ENCODE measurements at places on chromosomes 16 and 17. TPM values are rescaled to one million over a fixed set of nuclear protein-coding genes. Genes with fewer than 3 reads are reported as not detected.

The TIGD7 gene
- 5.4 TPM for total RNA-seq

The DLX3 gene
- total RNA-seq = not detected

The PROCA1 gene
- 2.3 TPM for total RNA-seq

The ACSM2A gene
- total RNA-seq = not detected

The CES5A gene
- total RNA-seq = not detected

The NACA2 gene
- total RNA-seq = not detected

The SCGB1C2 gene
- total RNA-seq = not detected

The TNFRSF13B gene
- total RNA-seq = not detected

The C16orf96 gene
- 0.23 TPM for total RNA-seq

The IL17C gene
- not detected for total RNA-seq

The PRSS33 gene
- not detected for total RNA-seq

DNA sequence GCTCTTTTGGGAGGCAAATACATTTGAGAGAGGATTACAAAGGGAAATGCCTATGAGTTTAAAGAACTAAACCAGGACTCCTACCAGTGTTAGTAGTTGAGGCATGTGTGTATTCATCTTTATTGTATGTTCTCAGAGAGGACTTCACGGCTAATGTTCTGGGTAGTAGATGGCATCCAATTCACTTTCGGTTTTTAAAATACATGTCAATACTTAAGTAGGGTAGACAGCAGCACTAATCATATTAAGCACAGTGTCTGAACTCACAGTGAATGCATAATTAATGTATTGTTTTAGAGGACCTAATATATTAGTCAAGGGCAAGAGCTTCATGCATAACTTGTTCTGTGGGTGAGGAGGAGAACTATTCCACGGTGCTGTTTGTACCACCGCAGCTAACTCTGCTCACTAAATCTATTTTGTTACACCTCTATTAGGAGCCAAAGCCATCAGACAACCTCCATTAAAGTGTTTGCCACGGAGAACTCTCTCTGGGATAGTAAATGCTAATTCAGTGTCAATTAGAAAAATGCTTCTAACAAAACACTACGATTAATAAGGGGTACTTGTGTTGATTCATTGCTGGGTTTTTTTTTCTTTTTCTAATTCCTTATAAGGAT is 56.3 kb downstream of the COX10 start:
- no peak for DNase-seq
- H3K4me3 ChIP-seq = no peak overlapping the region
- H3K27ac ChIP-seq = no peak overlapping the region

DNA sequence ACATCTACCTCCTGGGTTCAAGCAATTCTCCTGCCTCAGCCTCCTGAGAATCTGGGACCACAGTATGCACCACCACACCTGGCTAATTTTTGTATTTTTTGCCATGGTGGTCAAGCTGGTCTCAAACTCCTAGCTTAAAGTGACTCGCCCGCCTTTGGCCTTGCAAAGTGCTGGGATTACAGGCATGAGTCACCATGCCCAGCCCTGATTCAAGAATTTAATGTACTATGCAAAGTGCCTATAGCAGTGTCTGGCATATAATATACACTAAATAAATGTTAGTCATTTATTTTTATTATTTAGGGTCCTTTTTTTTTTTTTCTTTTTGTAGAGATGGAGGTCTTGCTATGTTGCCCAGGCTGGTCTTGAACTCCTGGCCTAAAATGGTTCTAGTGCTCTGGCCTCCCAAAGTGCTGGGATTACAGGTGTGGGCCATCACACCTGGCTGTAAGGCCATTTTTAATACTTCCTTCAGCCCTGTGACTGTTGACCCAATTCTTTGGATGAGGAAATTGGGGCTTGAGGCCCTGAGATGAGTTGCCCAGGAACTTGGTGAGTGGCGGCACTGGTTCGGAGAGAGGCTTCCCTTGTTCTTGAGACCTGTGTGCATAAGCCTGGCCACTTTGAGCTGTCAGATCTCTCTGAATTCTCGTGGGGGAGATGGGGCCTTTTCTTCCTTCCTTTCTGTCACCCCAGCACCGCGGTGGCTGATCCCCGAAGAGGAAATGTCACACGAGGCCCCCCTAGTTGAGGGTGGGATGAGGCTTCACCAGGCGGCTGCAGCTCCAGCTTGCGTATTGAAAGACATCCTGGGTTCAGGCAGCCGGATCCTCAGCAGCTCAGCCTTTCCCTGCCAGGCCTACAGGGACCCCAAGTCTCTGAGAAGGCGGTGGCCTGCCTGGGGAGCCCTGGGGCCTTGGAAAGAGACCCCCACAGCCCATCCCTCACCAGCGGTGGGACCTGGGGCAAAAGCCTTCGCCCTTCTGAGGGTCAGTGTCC is 38.7 kb downstream of the LAT start:
- H3K27me3 ChIP-seq = no peaks in the 10 kb centered on the region
- H3K4me1 ChIP-seq = peaks cover 4% of the 10 kb centered on the region
- no peak for DNase-seq
- no peaks in the 10 kb centered on the region for H3K36me3 ChIP-seq
- no peak overlapping the region for H3K27ac ChIP-seq

DNA sequence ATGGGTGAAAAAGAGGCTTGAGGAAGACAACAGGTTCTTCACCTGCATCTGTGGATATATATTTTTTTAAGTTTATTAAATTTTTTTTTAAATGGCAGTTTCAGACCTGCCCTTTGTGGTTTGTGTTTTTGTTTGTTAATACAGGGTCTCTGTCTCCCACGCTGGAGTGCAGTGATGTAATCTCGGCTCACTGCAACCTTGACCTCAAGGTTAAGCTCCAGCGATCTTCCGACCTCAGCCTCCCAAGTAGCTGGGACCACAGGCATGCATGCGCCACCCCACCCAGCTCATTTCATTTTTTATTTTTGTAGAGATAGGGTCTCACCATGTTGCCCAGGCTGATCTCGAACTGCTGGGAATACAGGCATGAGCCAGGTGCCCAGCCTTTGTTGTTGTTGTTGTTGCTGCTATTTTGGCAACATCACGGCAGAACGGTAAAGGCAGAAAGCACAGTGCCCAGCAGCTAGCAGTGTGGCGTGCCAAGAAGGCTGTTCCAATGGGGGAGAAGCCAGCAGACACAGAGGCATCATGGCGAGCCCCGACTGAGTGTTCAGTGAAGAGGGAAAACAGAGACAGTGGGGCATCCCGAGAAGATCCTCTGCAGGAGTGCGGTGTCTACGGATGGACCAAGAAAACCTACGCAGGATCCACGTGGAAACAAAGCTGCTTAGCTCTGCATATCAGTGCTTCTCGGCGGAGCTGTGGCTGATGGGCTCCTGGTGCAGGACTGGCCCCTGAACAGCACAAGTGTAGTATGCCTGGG is 19.6 kb downstream of the TMC6 start:
- H3K36me3 ChIP-seq = peaks cover 5% of the 10 kb centered on the region
- no peaks in the 10 kb centered on the region for H3K27me3 ChIP-seq
- H3K27ac ChIP-seq = no peak overlapping the region

- peaks cover 17% of the 10 kb centered on the region for H3K4me1 ChIP-seq
- no peak overlapping the region for H3K4me3 ChIP-seq
- H3K27me3 ChIP-seq = no peaks in the 10 kb centered on the region
- no peaks in the 10 kb centered on the region for H3K36me3 ChIP-seq
- H3K27ac ChIP-seq = no peak overlapping the region
- DNase-seq = no peak
These were observed 106.4 kb downstream of the PARN start for GRCh38 chr16:14523632-14524031.

GRCh38 chr16:25575363-25575762 is 116.4 kb upstream of the HS3ST4 start:
- H3K27me3 ChIP-seq = no peaks in the 10 kb centered on the region
- DNase-seq = no peak
- no peaks in the 10 kb centered on the region for H3K4me1 ChIP-seq
- no peak overlapping the region for H3K27ac ChIP-seq

- no peak for DNase-seq
- peaks cover 4% of the 10 kb centered on the region for H3K4me1 ChIP-seq
- no peaks in the 10 kb centered on the region for H3K27me3 ChIP-seq
- no peak overlapping the region for H3K27ac ChIP-seq
- H3K4me3 ChIP-seq = no peak overlapping the region
- H3K36me3 ChIP-seq = no peaks in the 10 kb centered on the region
These were observed 3.6 kb upstream of the PHF12 start for GRCh38 chr17:28954886-28955285.

GRCh38 chr17:76208120-76208519 is 32.2 kb downstream of the RNF157 start:
- no peak for DNase-seq
- H3K27ac ChIP-seq = no peak overlapping the region
- H3K36me3 ChIP-seq = no peaks in the 10 kb centered on the region
- peaks cover 6% of the 10 kb centered on the region for H3K4me1 ChIP-seq

- no peaks in the 10 kb centered on the region for H3K27me3 ChIP-seq
- peaks cover 2% of the 10 kb centered on the region for H3K36me3 ChIP-seq
- peaks cover 14% of the 10 kb centered on the region for H3K4me1 ChIP-seq
These were observed 25.8 kb downstream of the ABR start for GRCh38 chr17:1153795-1154546.

- H3K4me3 ChIP-seq = no peak overlapping the region
- peak; percentile 92 for DNase-seq
- peaks cover 66% of the 10 kb centered on the region for H3K27me3 ChIP-seq
- no peak overlapping the region for H3K27ac ChIP-seq
These were observed 6.2 kb downstream of the JPH3 start for GRCh38 chr16:87608400-87608985.

DNA sequence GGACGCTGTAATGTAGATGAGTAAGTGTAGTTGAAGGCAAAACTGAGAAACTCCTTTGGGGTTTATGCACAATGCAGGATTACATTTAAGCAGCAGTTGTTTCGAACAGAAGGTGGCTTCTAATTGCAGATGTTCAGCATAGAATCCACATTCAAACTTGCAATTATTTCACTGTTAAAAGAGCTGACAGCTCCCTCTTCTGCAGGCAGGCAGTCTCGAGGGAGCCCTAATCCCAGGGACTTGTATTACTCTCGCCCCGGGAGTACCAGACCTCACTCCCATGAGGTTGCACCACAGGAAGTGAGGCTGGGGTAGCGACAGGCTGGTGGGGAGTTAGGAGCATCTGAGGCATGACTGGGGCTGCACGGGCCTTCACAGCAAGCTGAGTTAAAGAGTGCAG is 484.3 kb upstream of the EEF2KMT start:
- H3K27ac ChIP-seq = no peak overlapping the region
- no peaks in the 10 kb centered on the region for H3K4me1 ChIP-seq
- no peaks in the 10 kb centered on the region for H3K36me3 ChIP-seq
- DNase-seq = no peak

DNA sequence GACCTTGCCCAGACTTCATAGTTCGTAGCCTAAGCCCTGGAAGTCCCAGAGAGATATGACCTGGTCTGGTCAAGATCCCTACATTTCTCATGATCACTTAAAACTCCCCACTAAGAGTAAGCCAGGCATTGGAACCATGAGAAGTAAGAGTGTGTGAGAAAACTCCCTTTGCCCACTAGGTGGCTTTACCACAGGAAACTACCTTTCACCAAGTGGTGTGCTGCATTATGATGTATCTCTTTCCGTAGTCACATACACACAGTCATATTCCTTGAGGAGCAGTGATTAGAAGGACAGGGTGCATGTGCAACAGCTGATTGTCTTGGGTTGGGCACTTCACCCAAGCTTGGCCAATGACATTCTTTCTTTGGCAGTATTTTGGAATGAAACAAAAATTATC is 639.3 kb downstream of the KCNJ2 start:
- DNase-seq = no peak
- H3K4me3 ChIP-seq = no peak overlapping the region
- H3K27ac ChIP-seq = no peak overlapping the region
- H3K36me3 ChIP-seq = no peaks in the 10 kb centered on the region

DNA sequence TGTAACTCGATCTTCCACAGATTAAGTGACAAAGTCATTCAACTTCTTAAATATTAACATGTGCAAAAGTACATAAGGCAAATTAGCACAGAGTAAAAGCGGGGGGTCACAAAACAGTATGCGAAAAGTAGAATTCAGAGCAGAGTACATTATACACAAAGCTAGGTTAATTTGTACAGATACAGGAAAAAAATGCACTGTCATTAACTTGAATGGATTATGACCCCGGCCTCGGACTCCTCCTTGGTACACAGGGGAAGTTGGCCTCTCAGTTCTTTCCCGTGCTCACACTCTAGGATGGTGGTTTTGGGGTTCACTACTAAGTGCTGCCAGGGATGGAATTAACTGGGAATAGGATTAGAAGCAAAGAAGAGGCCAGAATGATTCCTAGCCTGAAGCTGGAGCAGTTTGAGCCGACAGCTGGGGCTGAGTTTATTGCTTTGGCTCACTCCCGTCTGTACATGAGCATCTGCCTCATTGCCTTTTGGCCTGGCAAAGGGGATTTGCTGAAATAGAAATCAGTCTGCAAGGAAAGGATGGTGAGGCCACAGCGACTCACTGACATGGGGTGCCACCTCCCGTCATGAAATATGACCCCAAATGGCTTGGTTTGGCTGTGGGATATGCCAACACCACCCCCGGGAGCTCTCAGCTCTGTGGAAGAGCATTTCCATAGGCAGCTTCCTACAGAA is 23.6 kb downstream of the NTN1 start:
- no peak for DNase-seq
- H3K36me3 ChIP-seq = peaks cover 4% of the 10 kb centered on the region
- no peak overlapping the region for H3K4me3 ChIP-seq
- no peak overlapping the region for H3K27ac ChIP-seq
- H3K4me1 ChIP-seq = no peaks in the 10 kb centered on the region
- H3K27me3 ChIP-seq = peaks cover 2% of the 10 kb centered on the region

DNA sequence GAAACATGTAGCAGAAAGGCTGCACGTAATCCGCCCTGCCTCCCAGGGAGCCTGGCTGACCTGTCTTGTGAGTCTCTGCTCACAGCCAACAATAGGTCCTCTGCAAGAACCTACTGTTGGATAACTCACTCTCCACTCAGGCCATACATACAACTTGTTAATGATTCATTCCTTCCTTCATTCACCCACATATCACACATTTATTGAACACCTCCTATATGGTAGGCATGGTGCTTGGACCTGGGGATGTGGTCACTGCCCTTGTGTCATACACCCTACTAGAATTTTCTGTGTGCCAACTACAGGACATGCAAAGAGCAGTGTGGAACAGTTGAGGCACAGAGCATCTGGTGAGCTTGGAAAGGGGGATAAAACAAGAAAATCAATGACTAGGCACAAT is 28.1 kb upstream of the HNF1B start:
- no peaks in the 10 kb centered on the region for H3K27me3 ChIP-seq
- H3K4me1 ChIP-seq = peaks cover 14% of the 10 kb centered on the region
- H3K36me3 ChIP-seq = no peaks in the 10 kb centered on the region
- no peak overlapping the region for H3K4me3 ChIP-seq

- no peak for DNase-seq
- H3K36me3 ChIP-seq = no peaks in the 10 kb centered on the region
- peak overlapping the region; percentile 80 for H3K27ac ChIP-seq
- H3K4me3 ChIP-seq = no peak overlapping the region
- no peaks in the 10 kb centered on the region for H3K27me3 ChIP-seq
These were observed 525.2 kb upstream of the PSMD7 start for GRCh38 chr16:73771196-73772064.

DNA sequence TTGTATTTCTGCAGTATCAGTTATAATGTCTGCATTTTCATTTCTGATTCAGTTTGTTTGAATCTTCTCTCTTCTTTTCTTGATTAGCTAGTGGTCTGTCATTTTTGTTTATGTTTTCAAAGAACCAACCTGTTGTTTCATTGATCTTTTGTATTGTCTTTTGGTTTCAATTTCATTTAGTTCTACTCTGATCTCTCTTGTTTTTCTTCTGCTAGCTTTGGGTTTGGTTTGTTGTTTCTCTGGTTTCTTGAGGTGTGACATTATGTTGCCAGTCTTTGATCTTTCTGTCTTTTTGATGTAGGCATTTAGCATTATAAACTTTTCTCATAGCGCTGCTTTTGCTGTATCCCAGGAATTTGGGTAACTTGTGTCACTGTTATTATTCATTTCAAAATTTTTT is 107.2 kb downstream of the PHKB start:
- no peaks in the 10 kb centered on the region for H3K27me3 ChIP-seq
- DNase-seq = no peak
- peaks cover 12% of the 10 kb centered on the region for H3K4me1 ChIP-seq
- H3K4me3 ChIP-seq = no peak overlapping the region
